Astrocyte (in vitro differentiated cells and primary cell): ENCODE measurements at places on chromosomes 6 and 20.

DNA sequence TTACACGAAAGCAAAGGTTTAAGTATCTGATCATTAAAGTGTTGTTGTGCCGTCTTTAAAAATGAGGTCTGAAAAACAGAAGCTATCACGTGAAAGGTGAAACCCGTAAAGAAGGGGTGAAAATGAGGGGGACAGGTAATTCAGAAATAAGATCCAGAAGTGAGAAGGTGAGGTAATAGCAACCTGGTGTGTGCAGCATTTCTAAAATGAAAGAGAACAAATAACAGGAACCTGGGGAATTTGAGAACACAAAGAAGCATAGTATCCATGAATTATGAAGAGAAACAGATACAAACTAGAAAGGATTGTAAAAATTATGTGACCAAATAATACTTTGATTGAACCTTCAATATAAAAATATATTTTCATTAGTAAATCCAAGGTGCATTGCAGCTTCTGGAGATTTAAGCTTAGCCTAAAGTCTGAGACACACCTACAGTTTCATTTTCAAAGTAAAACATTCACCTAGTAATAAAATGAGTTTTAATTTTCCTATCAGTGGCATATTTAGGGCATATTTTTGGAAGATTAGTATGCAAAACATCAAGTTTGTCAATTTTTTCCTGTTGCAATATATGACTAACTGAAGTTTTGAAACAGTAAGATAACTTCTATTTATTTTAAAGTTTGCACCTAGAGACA lies 1.4 kb downstream of the HEY2 start:
- no peak for DNase-seq
- no peak overlapping the region for H3K27ac ChIP-seq
- H3K4me3 ChIP-seq, result peak overlapping the region; percentile 69

DNA sequence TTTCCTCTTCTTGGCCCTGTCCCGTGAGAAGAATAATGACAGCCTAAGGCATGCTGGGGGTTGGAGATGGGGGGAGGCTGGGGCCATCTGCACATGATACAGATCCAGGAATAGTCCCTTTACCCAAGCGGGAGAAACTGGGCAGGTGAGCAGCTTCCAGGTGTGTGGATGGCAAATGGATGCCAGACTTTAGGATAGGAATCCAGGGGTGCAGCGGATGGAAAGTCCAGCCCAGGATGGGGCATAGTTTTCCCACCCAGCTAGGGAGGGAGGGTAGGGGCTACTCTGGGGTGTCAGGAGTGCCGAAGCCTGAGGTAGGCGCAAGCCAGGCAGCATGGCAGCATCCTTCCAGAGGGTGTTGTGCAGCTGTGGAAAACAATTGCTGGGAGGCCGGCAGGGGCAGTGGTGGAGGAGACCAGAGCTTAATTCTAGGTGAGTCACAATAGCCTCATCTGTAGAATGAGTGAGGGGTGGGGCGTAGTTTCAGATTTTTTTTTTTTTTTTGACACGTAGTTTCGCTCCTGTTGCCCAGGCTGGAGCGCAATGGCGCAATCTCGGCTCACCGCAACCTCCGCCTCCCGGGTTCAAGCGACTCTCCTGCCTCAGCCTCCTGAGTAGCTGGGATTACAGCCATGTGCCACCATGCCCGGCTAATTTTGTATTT lies 15.4 kb upstream of the FAM110A start:
- no peak overlapping the region for H3K4me3 ChIP-seq
- H3K36me3 ChIP-seq, result no peaks in the 10 kb centered on the region
- no peaks in the 10 kb centered on the region for H3K4me1 ChIP-seq
- H3K27me3 ChIP-seq, result no peaks in the 10 kb centered on the region
- no peak for DNase-seq

- no peak overlapping the region for H3K4me3 ChIP-seq
- peak overlapping the region; percentile 60 for H3K27ac ChIP-seq
- peaks cover 10% of the 10 kb centered on the region for H3K4me1 ChIP-seq
- peak; percentile 82 for DNase-seq
Observed at GRCh38 chr6:156699017-156699421, 78.2 kb upstream of the ARID1B start.

DNA sequence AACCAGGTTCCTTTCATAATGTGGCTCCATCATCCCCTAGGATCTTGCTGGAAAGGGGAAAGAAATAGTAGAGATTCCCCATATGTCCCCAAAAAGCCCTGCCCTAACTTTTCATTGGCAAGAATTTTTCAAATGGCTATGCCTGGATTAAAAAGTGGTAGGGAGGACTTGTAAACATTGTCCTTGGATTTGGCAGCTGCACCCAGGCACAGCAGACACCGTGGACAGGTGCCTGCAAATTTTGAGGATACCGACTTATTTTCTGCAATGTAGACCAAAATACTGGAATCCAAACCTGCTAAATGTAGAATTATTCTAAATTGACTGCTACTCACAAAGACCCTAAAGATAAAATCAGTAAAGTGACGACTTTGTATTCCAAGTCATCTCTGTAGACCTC lies 203.3 kb upstream of the PLCB4 start:
- H3K27ac ChIP-seq, result no peak overlapping the region
- no peaks in the 10 kb centered on the region for H3K36me3 ChIP-seq
- no peak for DNase-seq
- no peaks in the 10 kb centered on the region for H3K27me3 ChIP-seq
- H3K4me1 ChIP-seq, result peaks cover under 1% of the 10 kb centered on the region

DNA sequence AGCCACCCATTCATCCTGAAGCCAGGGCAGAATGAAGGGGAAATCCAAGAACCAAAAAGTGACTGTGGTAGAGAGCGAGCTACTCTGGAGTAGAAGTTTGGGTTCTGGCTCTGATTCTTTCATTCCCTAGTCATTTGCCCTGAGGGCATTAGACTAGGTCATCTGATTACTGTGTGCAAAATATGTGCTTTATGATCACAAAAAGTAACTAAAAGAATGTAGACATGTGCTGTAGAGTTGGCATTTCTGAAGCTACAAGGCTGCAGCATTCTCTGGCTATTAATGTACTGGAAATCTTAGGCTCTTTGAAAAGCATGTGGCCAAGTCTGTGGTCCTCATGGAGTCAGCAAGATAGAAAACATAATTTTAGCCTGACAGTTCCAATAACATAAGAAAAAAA lies 94.2 kb downstream of the TBC1D7 start:
- H3K4me3 ChIP-seq, result no peak overlapping the region
- H3K27me3 ChIP-seq, result no peaks in the 10 kb centered on the region
- H3K36me3 ChIP-seq, result no peaks in the 10 kb centered on the region
- no peaks in the 10 kb centered on the region for H3K4me1 ChIP-seq

DNA sequence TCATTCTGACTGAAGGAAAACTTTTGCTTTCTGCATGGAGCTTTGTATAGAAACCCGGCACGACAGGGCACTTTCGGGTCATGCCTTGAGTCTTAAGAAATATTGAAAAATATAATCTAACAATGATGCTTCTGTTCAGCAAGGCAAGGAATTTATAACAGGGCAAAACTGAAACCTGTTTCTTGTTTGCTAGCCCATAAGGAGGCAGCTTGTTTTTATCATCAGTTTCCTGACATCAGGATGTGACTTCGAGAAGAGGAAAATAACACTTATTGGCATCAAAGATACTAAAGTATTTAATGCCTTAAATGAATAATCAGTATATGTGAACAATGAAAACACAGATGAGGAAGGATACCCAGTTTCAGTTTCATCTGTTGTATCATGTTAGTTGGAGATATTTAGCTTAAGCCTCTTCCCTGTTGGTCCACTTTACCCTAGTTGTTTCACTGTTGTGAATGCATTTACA lies 146.5 kb downstream of the CDKAL1 start:
- no peaks in the 10 kb centered on the region for H3K27me3 ChIP-seq
- H3K36me3 ChIP-seq, result no peaks in the 10 kb centered on the region
- no peak overlapping the region for H3K27ac ChIP-seq
- DNase-seq, result no peak
- no peaks in the 10 kb centered on the region for H3K4me1 ChIP-seq

GRCh38 chr6:4698901-4699659 lies 77.1 kb upstream of the CDYL start:
- H3K36me3 ChIP-seq, result no peaks in the 10 kb centered on the region
- H3K27ac ChIP-seq, result no peak overlapping the region
- H3K4me1 ChIP-seq, result no peaks in the 10 kb centered on the region
- H3K4me3 ChIP-seq, result no peak overlapping the region
- no peaks in the 10 kb centered on the region for H3K27me3 ChIP-seq
- peak; percentile 56 for DNase-seq

- no peak overlapping the region for H3K4me3 ChIP-seq
- no peaks in the 10 kb centered on the region for H3K4me1 ChIP-seq
- no peaks in the 10 kb centered on the region for H3K36me3 ChIP-seq
- no peak overlapping the region for H3K27ac ChIP-seq
- no peaks in the 10 kb centered on the region for H3K27me3 ChIP-seq
- DNase-seq, result no peak
Observed at GRCh38 chr20:43983359-43983758, 68.7 kb downstream of the TOX2 start.

DNA sequence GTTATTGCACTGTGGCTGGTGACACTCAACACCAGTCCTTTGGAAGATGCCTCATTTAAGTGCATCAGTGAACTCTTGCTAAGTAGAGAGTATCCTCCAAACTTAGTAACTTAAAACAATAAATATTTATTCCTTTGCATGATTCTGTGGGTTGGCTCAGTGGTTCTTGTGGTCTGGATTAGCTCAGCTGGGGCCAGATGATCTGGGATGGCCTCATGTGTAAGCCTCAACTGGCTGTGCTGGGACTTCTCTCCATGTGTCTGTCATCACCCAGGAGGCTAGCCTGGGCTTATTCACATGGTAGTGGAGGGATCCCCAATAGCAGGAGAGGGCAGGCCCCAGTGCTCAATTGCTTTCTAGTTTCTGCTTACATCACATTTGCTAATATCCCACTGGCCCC lies 8.3 kb downstream of the LRRN4 start:
- H3K4me1 ChIP-seq, result no peaks in the 10 kb centered on the region
- H3K27ac ChIP-seq, result no peak overlapping the region
- H3K4me3 ChIP-seq, result no peak overlapping the region
- H3K36me3 ChIP-seq, result peaks cover 3% of the 10 kb centered on the region
- no peaks in the 10 kb centered on the region for H3K27me3 ChIP-seq

- H3K36me3 ChIP-seq, result no peaks in the 10 kb centered on the region
- H3K4me3 ChIP-seq, result no peak overlapping the region
- H3K27me3 ChIP-seq, result no peaks in the 10 kb centered on the region
- no peaks in the 10 kb centered on the region for H3K4me1 ChIP-seq
- no peak for DNase-seq
Observed at GRCh38 chr6:101199441-101199840, 194.1 kb upstream of the GRIK2 start.

DNA sequence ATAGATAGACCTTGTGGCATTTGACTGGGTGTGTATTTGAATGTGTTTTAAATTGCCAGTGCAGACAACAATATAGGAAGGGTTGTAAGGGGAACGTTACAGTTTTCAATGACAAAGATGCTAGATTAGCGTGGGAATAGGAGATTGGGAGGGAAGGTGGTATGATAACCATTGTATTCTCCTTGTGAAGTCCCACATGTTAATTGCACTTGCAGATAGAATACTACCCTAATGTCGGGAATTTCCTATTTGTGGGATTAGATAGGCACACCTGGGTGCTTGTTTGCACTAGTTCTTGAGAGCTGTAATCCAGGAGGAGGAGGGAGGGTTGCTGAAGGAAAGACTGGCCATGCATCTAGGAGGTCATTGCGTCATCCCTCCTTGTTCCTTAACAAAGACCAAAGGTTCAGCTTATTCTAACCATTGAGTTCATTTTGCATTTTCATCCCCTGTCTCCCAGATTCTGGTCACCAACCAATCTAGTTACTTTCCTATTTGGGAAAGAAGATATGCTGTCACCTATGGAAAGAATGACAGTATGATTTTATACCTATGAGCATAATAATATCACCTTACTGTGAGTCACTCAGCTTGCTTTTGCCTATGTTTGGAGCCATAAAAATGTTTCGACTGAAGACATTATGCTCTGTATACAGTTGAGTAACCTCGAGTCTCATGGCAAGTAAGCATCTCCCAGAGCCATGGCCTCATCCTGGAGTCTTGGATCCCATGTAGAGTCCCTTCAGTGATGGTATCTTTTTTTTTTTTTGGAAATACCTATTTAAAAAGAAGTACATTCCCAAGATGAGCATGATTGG lies 201.5 kb downstream of the DTNBP1 start:
- no peak overlapping the region for H3K4me3 ChIP-seq
- no peaks in the 10 kb centered on the region for H3K36me3 ChIP-seq
- DNase-seq, result no peak
- no peaks in the 10 kb centered on the region for H3K27me3 ChIP-seq

- no peak overlapping the region for H3K4me3 ChIP-seq
- H3K4me1 ChIP-seq, result peaks cover 42% of the 10 kb centered on the region
- peak; percentile 49 for DNase-seq
- peak overlapping the region; percentile 74 for H3K27ac ChIP-seq
- H3K36me3 ChIP-seq, result peaks cover 6% of the 10 kb centered on the region
Observed at GRCh38 chr6:52522655-52523054, 54.2 kb downstream of the TRAM2 start.

- no peak for DNase-seq
- H3K27ac ChIP-seq, result no peak within 1 kb of the TSS
- no peaks in the 10 kb centered on the region for H3K4me1 ChIP-seq
- peak within 1 kb of the TSS; percentile 30 for H3K4me3 ChIP-seq
Observed at GRCh38 chr6:110357664-110358552, at the start of gene METTL24. Gene METTL24 (minus strand): TSS chr6:110358349. CDS start chr6:110358272, 77 bp downstream.

GRCh38 chr20:51418137-51418529 lies 124.4 kb downstream of the NFATC2 start:
- H3K27me3 ChIP-seq, result no peaks in the 10 kb centered on the region
- no peak for DNase-seq
- no peak overlapping the region for H3K27ac ChIP-seq

DNA sequence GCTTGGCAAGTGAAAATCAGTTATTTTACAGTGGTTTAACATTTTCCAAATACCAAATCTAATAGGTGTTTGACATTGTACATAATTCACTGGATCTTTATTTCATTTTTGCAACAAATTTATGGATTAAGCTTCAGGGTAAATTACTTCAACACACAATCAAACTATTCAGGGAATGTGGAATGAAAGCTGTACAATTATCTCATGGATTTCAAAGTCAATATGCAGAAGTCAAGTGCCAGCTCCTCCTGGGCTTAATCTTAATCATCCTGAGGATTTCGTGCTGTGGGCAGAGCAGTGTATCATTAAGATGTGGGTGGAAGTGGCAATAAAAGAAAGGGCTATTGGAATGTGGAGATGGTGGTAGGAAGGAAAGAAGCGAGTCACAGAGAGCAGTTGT lies 548.8 kb downstream of the COL12A1 start:
- DNase-seq, result peak; percentile 49
- H3K27me3 ChIP-seq, result no peaks in the 10 kb centered on the region
- no peaks in the 10 kb centered on the region for H3K36me3 ChIP-seq

DNA sequence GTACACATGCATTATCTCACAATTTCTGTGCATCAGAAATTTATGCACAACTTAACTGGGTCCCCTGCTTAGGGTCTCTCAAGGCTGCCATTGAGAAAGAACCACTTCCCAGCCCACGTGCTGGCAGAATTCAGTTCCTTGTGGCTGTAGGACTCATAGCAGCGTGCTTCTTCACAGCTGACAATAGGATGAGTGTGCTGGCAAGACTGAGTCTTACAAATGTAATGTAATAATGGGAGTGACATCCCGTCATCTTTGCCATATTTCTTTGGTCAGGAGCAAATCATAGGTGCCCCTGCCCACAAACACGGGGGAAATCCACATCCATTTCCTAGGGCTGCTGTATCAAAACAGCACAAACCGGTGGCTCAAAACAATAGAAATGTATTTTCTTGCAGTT lies 77.4 kb downstream of the FIG4 start:
- H3K36me3 ChIP-seq, result no peaks in the 10 kb centered on the region
- H3K4me1 ChIP-seq, result peaks cover 10% of the 10 kb centered on the region
- H3K27ac ChIP-seq, result peak overlapping the region; percentile 1
- peak; percentile 67 for DNase-seq

- H3K36me3 ChIP-seq, result peaks cover 7% of the 10 kb centered on the region
- H3K27ac ChIP-seq, result peak overlapping the region; percentile 98
- peak; percentile 87 for DNase-seq
- H3K27me3 ChIP-seq, result no peaks in the 10 kb centered on the region
Observed at GRCh38 chr6:170403451-170403850, 96.9 kb downstream of the FAM120B start.
